ENCODE measurements at places on chromosomes 16 and 17.

GRCh38 chr16:87201052-87201451 lies 116.1 kb downstream of the C16orf95 start:
- no peak for DNase-seq

DNA sequence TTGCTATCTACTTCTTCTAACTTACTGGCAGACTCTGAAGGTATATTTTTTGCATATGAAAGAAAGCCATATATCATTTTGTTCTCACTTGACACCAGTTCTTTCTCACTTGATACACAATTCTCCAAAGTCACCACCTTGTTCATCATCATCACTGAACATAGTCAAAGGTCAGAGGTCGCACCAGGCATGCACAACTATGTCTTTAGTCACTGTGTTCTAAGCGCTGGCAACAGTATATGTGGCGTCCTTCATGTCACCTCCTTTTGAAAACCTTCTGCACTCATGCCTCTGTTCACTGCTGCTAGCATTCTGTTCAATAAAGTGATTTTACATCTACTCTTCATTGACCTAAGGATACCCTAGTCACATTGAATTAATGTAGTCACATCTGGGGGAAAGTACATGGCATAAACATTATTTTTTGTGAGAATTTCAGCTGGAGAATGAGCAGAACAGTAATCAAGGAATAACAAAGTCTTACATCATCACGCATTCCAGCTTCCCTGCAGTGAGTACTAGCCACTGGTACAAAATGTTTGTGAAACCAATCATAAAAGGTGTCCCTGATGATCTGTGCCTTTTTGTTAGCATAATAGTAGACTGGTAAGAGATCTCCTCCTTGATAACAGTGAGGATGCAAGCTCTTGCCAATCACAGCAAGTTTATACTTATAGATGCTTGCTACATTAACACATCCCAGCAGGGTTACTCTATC lies 20.5 kb upstream of the TBX4 start:
- DNase-seq = no peak

GRCh38 chr16:11613381-11614303 lies 26.9 kb upstream of the LITAF start:
- DNase-seq = peak; percentile 32

DNA sequence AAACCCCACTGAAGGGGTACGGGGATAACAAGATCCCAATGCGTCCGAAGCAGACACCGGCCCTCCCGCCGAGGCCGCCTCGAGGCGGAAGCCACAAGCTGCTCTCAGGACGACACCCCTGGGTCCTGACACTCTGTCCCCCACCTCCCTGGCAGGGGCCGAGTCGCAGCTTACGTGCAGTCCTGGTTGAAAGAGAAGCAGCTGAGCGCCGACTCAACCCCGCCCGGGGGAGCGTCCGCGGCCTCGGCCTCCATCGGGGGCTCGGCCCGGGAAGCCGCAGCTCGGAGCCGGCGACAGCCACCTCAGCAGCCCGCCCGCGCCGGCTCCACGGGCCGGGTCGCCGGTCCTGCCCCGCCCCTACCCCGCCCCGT lies at the start of gene WIPI1:
Gene WIPI1, minus strand, starts transcription at position 329 of the 371 bp plus-strand sequence. Its CDS starts 75 bp downstream, at position 254.
- no peak for DNase-seq

DNA sequence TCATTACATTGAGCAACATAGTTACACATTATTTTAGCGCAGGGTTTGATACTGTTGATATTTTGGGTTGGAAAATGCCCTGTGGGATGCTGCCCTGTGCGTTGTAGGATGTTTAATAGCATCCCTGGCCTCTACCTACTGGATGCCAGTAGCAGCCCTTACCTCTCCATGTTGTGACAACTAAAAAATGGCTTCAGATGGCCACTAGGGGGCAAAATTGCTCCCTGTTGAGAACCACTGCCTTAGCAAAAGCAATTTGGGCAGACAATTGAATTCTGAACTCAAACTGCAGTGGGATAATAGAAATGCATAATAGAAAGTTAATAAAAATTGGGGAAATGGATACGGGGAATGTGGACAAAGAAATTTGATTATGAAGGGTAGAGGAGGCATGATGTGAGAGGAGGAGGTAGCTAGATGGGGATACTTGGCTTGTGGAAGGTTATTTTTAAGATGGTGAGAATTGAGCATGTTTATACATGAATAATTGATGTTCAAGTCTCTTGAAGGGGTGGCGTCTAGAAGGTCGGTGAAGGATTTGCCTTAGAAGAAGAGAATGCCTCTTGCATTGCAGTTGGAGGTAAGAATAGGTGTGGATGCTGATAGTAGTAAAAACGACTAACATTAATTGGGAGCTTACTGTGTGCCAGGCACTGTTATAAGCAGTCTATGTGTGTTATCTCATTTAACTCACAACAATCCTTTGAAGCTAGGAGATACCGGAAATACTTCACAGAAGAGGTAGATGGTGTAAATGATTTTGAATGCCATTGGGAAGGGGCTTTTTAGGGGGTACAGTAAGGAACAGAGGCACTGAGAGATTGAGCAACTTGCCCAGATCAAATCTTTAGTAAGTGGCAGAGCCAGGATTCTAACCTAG lies 19.0 kb downstream of the HEATR9 start:
- DNase-seq = peak; percentile 78

DNA sequence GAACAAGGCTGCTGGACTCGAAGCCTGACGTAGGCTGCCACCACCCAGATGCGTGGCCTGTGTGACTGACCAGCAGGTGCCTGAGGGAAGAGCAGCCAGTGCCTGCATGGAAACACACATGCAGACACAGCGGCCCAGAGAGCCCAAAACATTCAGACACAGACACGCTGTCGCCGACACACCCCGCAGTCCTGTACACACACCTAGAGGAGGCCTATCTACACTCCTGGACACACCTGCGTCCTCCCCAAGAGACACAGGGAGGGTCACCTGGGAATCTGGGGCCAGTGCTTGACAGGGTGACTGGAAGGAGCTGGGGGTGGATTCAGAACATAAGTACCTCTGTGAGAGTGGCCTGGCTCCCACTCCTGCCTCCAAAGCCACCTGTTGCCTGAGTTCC lies 6.1 kb upstream of the TSPOAP1 start:
- DNase-seq = no peak

- DNase-seq = no peak
Measured at GRCh38 chr16:48277158-48277557, 29.8 kb upstream of the ABCC11 start.

DNA sequence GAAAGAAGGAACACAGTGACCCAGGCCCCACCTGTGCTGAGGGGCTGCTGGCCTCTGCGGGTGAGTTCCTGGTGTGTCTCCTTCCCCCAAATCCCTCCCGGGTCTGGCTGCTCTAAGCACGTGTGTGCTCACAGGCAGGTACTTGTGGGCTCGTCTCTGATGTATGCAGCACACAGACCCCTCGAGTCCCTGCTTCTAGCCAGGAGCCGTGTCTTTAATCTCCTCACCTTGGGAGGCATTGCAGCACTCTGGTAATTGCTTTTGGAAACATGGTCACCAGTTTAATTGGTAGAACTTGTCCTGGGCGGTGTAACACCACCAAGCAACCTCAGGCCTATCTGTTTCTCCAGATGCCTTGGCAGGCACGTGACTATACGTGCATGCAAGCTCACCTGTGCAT lies 8.8 kb upstream of the RPL38 start:
- no peak for DNase-seq

All from CD4-positive, alpha-beta T cell treated with Interleukin-2 at 100 ng/mL for 4 hours (primary cell).